ENCODE measurements at places on chromosomes 4 and X.

GRCh38 chrX:22952010-22952409 is 47.8 kb upstream of the DDX53 start:
- no peak for DNase-seq

- DNase-seq, result no peak
These were observed 365.4 kb downstream of the DHRSX start for GRCh38 chrX:2135421-2135820.

- DNase-seq, result no peak
These were observed 16.3 kb downstream of the SULT1B1 start for GRCh38 chr4:69744157-69744478.

DNA sequence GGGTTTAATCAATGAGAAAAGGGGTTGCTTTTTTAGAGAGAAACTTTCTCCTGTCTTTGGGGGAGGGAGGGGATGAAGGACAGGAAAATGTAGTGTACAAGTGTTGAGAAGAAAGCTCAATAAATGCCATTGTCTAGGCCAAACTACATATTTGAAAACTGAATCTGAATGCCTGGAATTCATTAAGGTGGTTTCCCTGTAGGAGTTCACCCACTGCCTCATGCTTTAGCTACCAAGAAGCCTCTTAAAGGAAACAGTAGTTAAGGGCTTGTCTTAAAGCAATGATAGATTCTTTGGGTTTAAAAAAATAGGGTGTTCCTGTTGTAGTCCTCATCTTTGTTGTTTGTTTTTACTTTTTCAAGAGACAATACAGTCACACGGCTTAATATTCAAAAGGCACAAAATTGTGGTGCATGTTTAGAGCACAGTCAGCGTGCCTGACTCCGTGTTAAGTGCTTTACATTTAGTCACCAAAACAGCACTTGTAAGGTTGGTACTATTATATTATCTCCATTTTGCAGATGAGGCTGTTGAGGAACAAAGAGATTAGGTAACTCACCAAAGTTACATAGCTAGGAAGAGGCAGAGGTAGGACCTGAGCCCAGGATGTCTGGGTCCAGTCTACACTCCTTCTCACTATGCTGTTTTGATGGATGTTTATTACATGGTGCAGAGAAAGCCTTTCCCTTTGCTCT is 46.0 kb downstream of the FNIP2 start:
- no peak for DNase-seq

DNA sequence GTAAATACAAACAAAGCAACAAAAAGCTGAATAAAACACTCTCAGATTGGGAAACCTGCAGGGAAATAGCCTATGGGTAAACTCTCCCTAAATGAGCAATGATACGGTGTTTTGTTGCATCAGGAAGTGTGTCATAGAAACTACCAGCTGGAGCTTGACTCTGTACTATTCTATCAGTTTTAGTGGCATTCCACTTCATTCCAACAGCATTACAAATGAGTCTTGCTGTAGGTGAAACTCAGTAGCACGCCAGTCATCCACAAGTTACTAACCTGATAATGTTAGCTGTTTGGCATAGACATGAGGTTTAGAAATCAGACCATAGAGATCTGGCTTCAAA is 24.9 kb downstream of the FGFBP1 start:
- DNase-seq, result no peak

DNA sequence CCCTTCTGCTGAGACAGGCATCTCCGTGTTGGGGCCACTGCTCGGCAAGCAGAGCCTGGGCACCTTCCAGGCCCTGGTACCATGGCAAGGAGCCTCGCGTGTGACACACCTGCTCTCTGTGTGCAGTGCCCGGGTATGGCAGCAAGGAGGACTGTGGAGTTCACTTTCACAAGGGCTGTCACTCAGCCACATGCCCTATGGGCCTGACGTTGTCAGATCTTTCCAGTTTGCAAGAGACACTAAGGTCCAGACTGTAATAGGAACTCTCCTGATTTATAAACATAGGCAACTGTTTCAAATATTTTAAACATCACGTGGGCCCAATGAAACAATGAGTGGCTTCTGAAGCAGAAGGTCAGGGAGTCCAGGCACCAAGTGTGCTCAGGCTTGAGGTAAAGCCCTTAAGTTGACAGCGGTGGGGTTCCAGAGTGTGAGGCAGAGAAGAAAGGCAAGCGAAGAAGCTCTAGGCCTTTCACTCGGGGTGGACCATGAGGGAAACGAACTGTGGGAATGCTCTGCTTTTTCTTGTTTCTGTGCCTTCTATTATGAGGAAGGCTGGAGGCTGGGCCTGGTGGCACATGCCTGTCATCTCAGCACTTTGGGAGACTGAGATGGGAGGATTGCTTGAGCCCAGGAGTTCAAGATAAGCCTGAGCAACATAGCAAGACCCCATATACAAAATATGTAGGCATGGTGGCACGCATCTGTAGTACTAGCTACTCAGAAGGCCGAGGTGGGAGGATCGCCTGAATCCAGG is 108.6 kb upstream of the TRIM2 start:
- DNase-seq, result no peak

DNA sequence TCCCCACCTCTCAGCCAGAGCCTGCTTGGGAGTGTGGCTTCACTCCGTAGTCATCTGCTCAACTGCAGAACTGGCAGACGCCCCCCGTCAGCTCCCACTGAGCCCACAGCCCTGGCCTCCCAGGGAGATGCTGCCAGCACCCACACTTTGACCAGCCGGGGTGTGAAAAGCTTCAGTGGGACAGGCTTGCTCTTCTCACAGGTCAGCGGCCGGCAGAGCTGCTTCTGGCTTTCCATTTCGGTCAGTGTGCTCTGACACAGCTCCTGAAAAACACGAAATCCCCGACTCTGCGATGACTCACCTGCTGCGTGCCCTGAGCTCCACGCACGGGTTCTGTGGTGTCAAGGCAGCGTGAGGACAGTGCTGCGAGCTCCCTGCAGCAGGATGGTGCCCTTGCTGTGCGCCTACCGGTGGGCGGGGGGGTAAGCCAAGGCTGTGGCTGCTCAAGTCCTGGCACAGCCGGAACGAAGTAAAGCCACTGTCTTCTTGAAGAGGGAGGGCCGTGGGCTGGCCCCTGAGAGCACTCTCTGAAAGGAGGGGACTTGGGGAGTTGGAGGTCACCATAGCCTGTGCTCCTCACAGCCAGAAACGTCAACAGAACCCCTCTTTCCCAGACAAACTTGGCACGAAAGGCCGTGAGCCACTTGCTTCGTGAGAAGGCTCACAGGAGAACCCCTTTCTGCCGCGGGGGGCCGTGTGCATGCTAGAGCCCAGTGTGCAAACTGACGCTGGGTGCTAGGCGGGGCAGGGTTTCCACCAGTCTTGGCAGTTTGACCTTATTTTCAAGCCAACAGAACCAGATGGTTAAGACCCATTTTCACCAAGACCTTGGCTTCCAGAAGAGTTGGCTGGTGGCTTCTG is 23.6 kb downstream of the NOP14 start:
- DNase-seq, result no peak

DNA sequence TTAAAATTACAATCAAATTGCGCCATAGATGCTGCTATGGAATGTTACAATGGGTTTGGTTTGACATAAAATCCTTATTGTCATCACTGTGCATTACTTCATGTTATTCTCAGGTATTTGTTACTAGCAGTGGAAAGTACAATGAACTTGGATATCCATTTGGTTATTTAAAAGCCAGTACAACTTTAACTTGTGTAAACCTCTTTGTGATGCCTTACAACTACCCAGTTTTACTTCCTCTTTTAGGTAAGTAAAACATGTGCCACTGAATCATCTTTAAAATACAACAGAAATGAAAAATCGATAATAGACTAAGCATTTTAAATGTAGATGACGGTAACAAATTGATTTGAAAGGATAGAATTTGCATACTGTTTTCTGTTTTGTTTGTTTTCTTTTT is 35.6 kb downstream of the INTS6L start:
- no peak for DNase-seq

DNA sequence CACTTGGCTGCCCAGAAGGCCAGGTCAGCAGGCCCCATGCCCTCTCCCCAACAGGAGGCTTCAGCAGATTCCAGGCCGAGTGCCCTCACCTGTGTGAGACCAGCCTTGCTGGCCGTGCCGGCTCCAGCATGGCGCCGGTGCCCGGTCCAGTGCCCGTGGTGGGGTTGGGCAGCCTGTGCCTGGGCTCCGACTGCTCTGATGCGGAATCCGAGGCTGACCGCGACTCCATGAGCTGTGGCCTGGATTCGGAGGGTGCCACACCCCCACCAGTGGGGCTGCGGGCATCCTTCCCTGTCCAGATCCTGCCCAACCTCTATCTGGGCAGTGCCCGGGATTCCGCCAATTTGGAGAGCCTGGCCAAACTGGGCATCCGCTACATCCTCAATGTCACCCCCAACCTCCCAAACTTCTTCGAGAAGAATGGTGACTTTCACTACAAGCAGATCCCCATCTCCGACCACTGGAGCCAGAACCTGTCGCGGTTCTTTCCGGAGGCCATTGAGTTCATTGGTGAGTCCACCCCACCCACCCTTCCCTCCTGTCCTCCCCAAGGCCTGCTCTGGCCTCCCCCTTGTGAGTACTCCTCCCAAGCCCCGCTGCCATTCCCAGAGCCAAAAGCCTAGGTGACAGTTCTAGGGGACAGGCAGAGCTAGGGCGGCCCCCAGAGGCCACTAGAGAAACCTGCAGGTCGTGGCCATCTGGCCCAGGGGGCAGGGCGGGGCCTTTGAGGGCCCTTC is 2.3 kb downstream of the DUSP9 start:
- DNase-seq, result peak; percentile 58

DNA sequence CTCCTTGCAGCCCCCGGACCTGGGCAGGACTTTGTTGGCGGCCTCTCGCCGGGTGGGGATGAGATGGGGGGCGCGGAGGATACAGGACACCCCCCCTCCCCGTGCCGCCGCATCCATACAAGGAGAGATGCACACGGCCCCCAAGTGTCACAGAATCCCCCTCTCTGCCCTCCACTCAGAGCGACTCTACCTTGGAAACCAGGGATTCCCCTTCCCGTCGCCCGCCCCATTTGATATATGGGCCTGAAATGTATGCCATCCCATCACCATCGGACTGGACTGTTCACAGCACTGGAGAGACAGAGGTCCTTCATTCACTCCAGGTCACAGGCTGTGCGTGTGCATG is 426 bp downstream of the PORCN start:
- no peak for DNase-seq

DNA sequence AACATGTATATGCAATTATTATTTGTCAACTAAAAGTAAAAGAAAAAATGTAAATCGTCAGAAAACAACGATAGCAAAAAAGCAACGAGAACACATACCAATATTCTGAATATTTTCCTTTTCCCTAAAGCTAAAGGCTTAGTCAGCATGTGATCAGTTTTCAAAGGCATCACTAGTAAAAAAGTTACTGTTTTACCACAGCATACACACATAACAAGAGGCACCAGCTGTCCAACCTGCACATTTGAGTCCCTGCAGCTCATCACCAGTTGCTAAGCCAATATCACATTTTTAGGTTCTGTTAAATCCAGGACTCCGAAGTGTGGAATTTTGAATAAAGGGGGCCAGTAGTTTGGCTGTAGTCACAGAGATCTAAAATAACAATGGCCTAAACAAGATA is 203.8 kb downstream of the ADGRA3 start:
- no peak for DNase-seq

DNA sequence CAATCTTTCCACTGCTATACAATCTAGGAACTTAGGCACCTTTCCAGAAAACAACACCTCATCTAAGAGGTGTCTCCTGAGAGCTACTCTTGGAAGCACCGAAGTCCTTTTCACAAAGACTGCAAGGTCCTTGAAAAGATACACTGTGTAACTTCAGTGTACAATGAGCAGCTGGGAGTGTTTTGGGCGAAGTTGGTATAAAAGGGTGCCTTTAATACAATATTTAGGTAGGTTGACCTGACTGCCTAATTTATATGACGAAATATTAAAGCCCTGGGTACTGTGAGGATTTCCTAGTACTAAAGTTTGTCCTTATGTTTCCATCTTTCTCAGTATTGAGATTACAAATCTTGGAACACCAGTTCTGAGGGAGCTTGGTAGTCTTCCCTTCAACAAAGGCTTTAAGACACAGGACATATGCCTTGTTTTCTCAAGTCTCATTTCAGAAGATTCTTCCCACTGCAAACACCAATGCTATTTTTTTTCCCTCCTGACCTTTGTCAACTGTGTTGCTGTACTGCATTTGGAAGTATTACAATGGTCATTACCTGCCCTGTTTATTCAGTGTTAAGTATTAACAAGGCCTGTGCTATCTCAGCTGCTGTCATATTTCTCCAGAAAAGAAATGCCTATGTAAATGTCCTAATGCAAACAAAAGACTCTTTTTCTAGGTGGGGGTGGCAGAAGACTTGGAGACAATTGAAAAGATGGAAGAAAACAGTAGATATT is 134.2 kb downstream of the MAML3 start:
- no peak for DNase-seq

GRCh38 chr4:164108971-164109370 is 614.5 kb downstream of the TMA16 start:
- DNase-seq, result no peak

DNA sequence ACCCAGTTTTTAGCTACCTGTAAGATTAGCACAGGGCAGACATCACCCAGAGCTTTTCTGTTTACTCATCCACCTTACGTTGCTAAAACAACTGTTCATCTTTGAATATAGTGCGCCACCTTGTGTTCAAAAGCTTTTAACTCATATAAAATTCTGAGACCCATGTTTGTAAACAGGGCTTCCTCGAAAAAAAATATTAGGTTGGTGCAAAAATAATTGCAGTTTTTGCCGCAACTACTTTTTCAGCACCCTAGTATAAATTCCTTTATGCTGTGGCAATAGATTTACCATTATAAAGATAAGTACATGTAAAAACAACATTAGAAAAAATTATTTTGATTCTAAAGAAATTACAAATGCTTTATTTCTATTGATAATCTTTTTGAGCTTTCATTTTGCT is 147.9 kb downstream of the LRBA start:
- peak; percentile 32 for DNase-seq

- DNase-seq, result no peak
These were observed 39.6 kb downstream of the PDLIM5 start for GRCh38 chr4:94491322-94491721.

DNA sequence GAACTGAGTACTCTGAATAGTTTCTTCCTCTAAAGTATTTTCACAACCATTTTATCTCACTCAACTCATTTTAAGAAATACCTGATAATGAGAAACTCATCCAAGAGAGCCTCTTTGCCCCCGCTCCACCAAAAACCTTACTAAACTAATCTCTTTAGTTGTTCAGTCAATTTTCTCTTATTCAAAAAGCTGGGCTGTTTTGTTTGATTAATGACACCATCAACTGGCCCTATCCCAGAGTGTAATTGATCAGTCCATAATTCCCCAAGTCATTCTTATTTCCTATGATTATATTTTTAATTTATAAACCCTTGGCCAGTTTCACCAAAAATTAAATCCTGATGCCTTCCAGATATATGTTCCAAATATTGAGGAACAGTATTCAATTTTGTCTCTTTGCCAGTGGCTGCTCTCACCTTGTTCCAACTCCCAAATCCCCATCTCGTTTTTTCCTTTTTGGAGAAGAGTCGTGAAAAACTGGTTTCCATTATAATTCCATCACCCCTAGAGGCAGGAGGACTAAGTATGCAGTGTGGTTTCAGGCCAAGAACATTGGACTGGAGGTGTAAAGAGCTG is 10.4 kb downstream of the LIMCH1 start:
- DNase-seq, result no peak
